Activated T-helper 1 cell treated with anti-CD3 and anti-CD28 coated beads, Interleukin-12 subunit alpha, Interleukin-12 subunit beta, Interleukin-2, Interleukin-4 antibody, amounts not matched to agents 30 ng/mL and 10 ng/mL and 1 ng/mL, durations not matched to agents 14 hours and 24 hours and 36 hours (primary cell): ENCODE measurements at places on chromosomes 5 and 9.

GRCh38 chr5:66161356-66161755 lies 17.3 kb downstream of the SREK1 start:
- H3K4me3 ChIP-seq: no peak overlapping the region
- no peak for DNase-seq
- H3K36me3 ChIP-seq: peaks cover 43% of the 10 kb centered on the region

DNA sequence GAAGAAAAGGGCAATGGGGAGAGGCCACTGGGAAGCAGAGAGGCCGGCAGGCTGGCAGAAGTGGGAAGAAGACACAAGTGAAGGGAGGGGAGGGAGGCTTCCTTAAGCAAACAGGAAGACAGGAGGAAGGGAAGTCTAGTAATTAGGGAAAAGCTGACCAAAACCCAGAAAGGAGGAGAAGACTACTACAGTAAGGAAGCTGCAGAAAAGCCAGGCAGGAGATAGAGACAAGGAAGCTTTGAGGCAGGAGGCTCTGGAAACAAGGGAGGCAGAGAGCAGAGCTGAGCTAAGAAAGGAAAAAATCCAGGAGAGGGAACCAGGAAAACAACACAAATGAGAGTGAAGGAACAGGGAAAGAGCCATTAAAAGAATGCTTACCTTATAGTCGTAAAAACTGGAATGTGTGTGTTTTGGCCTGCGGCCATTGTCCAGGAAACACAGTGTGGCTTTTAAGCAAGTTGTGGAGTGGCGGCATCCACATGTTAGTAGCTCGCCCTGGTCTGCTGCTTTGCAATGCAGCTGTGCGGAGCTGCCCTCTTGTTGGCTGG lies 317.1 kb upstream of the CLINT1 start:
- DNase-seq: no peak
- no peaks in the 10 kb centered on the region for H3K36me3 ChIP-seq
- no peak overlapping the region for H3K4me3 ChIP-seq
- no peaks in the 10 kb centered on the region for H3K27me3 ChIP-seq
- no peaks in the 10 kb centered on the region for H3K4me1 ChIP-seq
- no peak overlapping the region for H3K27ac ChIP-seq

GRCh38 chr5:62111428-62111827 lies 194.6 kb upstream of the KIF2A start:
- peaks cover 6% of the 10 kb centered on the region for H3K27me3 ChIP-seq
- DNase-seq: no peak
- H3K4me1 ChIP-seq: no peaks in the 10 kb centered on the region
- H3K4me3 ChIP-seq: no peak overlapping the region

DNA sequence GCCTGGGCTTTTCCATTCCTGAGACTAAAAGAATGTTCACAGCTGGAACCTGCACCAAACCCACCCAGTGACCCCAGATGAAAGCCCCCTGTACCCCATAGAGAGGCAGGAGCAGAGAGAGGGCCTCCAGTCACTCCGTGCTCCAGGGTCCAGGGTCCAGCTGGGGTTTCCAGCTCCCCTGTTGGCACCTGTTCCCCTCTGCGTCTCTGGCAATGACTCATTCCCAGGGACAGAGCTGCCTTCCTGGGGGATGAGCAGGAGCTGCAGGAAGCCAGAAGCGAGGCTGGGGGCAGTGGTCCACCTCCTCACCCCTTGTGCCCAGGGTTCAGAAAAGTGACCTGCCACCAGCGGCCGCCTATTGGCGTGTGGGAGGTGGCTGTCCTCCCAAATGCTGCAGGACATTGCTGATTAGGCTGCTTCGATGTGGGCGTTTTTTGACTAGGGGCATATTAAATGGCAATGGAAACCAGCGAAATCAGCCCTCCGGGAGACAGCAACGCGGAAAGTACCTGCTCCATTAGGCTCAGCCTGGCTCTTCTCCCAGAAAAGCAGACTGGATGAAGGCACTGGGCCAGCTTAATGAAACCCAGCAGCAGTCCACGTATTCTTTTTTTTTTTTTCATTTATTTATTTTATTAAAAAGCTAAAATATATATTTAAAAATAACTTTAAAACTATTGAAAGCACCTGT lies 97.4 kb downstream of the DAP start:
- no peaks in the 10 kb centered on the region for H3K27me3 ChIP-seq
- no peaks in the 10 kb centered on the region for H3K36me3 ChIP-seq
- DNase-seq: no peak
- no peaks in the 10 kb centered on the region for H3K4me1 ChIP-seq

DNA sequence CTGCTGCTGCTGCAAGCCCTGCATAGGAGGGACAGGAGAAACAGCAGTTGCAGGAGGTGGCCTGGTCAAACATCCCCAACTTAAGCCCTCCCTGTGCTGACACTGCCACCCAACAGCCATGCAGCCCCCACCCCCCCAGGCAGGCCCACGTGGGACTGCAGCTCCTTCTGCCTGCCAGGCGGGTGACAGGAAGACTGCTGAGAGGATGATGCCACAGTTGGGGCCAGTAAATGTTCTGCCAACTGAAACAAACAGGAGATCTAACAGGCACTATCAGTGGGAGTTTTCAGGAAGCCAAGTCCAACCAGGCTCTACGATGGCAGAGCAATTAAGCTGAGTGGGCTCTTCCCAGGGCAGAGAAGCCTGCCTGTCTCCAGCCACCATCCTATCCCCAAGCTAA lies 31.1 kb downstream of the DIRAS2 start:
- DNase-seq: no peak
- H3K27ac ChIP-seq: no peak overlapping the region
- no peaks in the 10 kb centered on the region for H3K36me3 ChIP-seq
- no peak overlapping the region for H3K4me3 ChIP-seq
- no peaks in the 10 kb centered on the region for H3K4me1 ChIP-seq

GRCh38 chr9:124197177-124198095 lies 60.3 kb upstream of the NEK6 start:
- DNase-seq: no peak
- H3K27me3 ChIP-seq: peaks cover 10% of the 10 kb centered on the region
- H3K36me3 ChIP-seq: peaks cover 10% of the 10 kb centered on the region
- peaks cover 44% of the 10 kb centered on the region for H3K4me1 ChIP-seq
- H3K27ac ChIP-seq: peak overlapping the region; percentile 67
- H3K4me3 ChIP-seq: peak overlapping the region; percentile 34

DNA sequence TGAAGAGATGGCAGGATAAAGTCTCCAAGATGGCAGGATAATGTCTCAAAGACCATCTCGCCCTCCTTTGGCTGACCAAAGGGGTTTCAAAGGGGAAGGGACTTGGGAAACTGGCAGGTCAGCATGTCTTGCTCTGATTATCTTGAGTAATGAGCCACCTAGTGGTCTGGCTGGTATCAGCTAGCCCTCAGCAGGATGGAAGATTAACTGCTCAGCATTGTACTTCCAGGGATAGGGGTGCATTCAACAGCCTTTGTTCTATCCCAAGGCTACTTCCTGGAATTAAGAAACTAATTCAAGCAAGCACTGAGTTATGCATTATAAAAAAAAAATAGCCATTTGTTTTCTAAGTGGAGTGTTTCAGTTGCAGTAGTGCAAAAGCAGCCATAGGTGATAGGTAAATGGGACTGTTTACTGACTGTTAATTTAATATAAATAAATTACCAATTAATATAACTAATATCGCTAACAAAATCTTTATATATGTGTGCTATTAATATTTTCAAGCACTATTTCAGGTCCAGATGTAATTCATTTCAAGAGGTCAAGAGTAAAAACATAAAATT lies 555.5 kb downstream of the CDH9 start:
- no peaks in the 10 kb centered on the region for H3K4me1 ChIP-seq
- H3K27me3 ChIP-seq: no peaks in the 10 kb centered on the region
- H3K36me3 ChIP-seq: no peaks in the 10 kb centered on the region

DNA sequence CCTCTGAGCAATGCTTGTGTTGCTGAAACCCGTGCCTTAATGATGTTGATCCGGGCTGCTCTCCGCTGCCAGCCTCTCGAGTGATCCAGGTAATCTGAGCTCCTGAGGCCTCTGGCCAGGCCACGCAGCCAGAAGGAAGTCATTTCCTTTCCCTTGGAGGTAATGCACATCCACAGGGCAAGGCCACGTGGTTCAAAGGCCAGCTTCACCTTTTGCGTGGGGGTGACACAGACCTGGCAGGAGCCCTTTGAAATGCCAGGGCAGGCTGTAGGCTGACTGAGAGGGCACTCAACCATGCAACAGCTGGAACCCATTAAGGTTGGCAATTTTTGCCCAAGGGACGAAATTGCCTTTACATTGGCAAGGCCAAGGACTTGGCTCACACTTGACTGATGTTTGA lies 80.4 kb downstream of the LIX1 start:
- H3K27me3 ChIP-seq: peaks cover 10% of the 10 kb centered on the region
- H3K4me1 ChIP-seq: no peaks in the 10 kb centered on the region
- no peak overlapping the region for H3K27ac ChIP-seq
- H3K4me3 ChIP-seq: no peak overlapping the region
- no peak for DNase-seq
- no peaks in the 10 kb centered on the region for H3K36me3 ChIP-seq

DNA sequence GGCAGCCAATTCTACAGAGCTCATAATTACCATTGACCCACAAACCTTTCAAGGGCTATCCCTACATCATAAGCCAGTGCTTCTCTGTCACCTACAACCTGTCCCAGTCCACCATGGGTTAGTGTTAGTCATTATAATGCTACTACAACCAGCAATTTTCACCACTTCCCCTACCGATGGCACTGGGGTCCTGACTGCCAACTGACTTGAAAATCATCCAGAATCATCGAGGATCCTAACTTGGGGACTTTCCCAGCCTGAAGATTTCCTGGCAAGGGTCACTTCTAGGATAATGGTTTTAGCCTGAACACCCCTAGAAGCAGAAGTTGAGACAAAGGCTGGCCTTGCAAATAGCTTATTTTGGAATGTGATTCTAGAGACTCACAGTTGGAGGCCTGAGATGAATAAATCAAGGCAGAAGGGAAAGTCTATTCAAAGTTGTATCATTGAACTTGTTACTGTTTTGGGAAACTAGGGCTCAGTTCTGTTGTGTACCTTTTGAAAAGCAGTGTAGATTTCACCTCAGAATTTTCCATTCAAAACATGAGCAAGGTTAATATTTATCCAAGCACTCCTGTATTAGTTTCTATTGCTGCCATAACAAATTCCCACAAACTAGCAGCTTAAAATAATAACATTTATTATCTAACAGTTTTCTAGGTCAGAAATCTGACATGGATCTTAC lies 633.0 kb downstream of the LRRC70 start:
- no peak overlapping the region for H3K27ac ChIP-seq
- H3K4me3 ChIP-seq: no peak overlapping the region
- no peak for DNase-seq

DNA sequence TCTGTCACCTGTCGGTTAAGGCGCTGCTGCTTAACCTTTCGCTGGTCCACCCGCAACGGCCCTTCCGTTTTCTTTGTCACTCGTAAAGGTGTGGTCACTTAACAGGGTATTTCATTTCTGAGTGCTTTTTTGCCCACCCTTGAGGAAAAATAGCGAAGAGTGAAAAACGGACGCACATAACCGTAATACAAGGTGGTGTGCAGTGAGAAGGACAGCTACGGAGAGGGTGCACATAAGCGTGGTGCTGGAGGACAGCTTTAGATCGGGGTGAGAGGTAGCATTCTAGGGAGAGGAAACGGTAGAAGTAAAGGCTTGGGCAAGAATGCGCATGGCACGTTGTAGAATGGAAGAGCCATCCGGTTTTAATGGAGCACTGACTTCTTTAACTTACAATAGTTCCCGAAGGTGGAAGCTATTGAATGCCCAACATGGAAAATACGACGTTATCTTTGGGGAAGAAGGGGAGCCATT lies 761 bp downstream of the CCT5 start:
- H3K4me1 ChIP-seq: peaks cover 54% of the 10 kb centered on the region
- DNase-seq: peak; percentile 19
- peak overlapping the region; percentile 71 for H3K27ac ChIP-seq
- peaks cover 26% of the 10 kb centered on the region for H3K36me3 ChIP-seq
- no peaks in the 10 kb centered on the region for H3K27me3 ChIP-seq
- H3K4me3 ChIP-seq: peak overlapping the region; percentile 91

DNA sequence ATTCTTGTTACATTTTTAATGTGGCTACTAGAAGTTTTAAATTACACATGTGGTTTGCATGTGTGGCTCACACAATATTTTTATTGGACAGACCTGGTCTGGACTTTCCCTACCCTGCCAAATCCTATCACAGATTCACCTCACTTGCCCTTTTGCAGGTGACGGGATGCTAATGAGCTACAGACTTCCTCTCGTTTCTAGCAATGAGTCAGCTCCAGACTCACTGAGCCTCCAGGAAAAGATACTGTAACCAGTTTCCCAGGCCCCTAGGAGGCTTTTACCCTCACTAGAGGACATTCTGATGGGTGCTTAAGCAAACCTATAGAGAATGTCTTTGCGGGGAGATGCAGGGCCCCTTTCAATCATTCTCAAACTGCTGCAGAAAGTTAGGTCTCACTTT lies 135.4 kb downstream of the WDR41 start:
- H3K36me3 ChIP-seq: no peaks in the 10 kb centered on the region
- H3K4me3 ChIP-seq: no peak overlapping the region
- H3K4me1 ChIP-seq: peaks cover 18% of the 10 kb centered on the region
- no peak overlapping the region for H3K27ac ChIP-seq
- peak; percentile 26 for DNase-seq

DNA sequence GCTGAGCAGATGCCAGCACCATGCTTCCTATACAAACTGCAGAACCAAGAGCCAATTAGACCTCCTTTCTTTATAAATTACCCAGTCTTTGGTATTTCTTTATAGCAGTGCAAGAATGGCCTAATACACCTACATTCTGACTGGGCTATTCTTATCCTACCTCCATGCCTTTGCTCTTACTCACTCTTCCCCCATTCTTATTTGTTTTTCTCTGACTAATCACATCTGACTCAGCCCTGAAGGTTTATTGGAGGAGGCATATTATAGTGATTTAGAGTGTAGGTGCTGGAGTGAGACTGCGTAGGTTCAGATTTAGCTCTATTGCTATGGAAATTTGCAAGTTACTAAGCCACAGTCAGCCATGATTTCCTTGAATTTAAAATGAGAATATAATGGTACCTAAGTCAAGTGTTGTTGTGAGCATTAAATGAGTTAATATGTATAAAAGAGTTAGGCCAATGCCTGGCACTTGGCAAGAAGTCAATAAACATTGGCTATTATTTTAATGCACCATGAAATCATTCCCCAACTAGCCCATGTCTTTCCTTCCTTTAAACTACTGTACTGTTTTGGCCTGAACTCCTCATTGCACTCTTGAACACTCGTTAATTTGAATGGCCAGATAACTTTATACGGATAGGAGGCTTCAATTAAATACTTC lies 531.2 kb upstream of the ZNF608 start:
- no peak for DNase-seq
- H3K27ac ChIP-seq: no peak overlapping the region
- H3K4me1 ChIP-seq: no peaks in the 10 kb centered on the region
- H3K27me3 ChIP-seq: no peaks in the 10 kb centered on the region

DNA sequence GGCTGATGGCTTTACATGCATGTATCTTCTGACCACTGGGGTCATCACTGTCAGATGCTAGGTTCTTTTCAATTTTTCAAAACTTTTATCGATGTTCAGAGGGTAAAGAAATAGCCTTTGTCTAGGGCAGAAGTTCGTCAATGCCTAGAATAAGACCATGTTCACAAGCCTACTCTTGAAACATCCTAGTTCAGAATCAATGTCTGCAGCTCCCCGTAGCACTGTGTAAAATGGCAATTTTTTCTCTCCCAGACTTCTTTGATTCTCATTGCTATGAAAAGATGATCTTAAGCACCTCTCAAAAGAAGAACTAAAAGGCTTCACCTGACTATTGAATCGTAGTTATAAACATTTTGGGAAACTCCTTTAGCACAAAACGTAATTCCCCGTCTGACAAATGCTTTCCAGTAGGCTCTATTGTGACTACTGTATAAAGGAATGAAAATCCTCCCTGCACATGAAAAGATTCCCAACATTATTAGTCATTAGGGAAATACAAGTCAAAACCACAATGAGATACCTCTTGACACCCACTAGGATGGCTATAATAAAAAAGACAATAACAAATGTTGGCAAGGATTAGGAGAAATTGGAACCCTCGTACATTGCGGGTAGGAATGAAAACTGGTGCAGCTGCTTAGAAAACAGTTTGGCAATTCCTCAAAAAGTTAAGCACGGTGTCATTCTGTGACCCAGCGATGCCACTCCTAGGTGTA lies 263.5 kb downstream of the ARHGAP26 start:
- DNase-seq: no peak
- H3K27ac ChIP-seq: no peak overlapping the region
- H3K4me1 ChIP-seq: peaks cover 77% of the 10 kb centered on the region
